ENCODE measurements at places on chromosomes 11 and 22. TPM values are rescaled to one million over a fixed set of nuclear protein-coding genes. Genes with fewer than 3 reads are reported as not detected.

Gene TTC28
- 13.1 TPM for total RNA-seq

Gene MRGPRX3
- not detected for total RNA-seq

Gene EIF4ENIF1
- total RNA-seq = 23.6 TPM

Gene NXPE1
- total RNA-seq = not detected

Gene RAB38
- 16.0 TPM for total RNA-seq

Gene GUCD1
- total RNA-seq = 74.3 TPM

Gene C22orf42
- total RNA-seq = not detected

Data from H1 (cell line).